T follicular helper cell (primary cell): ENCODE measurements at places on chromosomes 7 and 10.

- DNase-seq = no peak
These were observed 928 bp upstream of the CSTF2T start for GRCh38 chr10:51700228-51700817.

GRCh38 chr10:17249820-17250219 is 21.8 kb downstream of the VIM start:
- no peak for DNase-seq

- DNase-seq = no peak
These were observed 90.5 kb downstream of the VSTM2A start for GRCh38 chr7:54632696-54633095.

DNA sequence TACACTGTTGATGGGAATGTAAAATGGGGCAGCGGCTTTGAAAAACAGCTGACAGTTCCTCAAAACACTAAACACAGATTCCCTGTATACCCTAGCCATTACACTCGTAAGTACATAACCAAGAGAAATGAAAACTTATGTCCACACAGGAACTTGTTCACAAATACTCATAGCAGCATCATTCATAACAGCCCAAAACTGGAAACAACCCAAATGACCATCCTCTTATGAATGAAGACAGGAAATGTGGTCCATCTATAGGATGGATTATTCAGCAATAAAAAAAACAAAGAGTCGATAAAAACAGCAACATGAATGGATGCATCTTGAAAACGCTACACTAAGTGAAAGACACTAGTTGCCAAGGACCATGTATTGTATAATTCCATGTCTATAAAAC is 23.7 kb downstream of the NMT2 start:
- no peak for DNase-seq

DNA sequence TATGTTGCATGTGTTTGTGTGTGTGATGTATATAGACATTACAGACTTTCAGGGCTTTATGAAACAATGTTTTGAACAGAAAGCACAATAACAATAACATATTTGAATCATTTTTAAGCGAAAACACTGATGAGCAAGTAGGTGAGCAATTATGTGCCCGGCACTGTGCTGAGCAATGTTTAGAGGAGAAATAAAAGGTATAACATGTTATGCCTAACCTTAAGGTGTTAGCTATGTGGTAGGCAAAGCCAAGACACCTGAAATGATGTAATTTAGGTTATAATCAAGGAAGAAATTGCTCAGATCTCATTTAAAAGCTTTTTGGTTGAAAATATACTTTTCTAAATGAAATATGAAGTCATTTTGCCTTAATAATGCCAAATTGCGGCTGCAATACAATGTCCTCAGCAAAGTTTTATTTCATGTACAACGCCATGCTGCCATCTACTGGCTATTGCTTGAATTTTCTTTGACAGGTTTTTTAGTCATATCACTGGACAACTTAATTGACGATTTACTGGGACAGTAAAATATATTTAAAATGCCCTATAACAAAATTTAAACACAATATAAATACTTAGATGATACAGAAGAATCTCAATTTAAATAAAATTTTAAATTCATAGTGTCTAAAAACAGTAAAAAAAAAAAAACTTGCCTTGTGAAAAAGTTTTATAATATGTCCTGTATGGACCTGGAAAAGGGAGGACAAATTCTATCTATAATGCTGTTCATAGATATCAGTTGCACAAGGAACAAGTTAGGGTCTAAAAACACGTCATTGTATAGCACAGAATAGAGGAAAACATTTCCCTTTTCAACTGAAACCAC is 131.1 kb upstream of the CDK1 start:
- DNase-seq = peak; percentile 11

DNA sequence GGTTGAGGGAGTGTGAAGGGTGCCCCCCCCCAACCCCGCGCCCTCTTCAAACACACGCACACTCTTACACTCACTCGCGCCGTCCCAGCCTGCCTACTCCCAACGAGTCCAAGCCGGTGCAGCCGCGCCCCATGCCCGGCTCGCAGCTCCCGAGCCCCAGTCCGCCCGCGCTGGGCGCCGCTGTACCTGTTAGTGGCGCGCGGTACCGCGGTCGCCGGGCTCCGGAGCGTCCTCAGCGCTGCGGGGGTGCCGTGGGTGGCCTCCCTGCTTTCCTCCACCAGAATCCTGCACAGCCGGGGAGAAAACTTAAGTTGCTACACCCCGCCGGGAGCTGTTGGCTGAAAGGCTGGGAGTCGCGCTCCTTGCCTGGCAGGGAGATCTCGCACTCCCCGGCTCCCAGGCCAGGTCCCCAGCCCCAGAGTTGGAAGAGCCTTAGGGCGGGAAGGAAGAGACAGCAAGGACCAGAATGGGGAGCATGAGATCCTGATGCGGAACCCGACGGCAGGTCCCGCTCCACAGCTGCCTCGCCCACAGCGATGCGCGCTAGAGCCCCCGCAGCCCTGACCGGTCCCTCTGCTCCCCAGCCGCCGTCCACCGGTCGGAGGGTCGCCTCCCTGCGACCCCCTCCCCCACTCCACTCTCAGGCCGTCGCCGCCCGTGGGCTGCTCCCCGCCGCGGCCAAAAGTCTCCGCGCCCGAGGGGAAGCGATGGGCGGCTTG is 863 bp downstream of the ST8SIA6 start:
- peak; percentile 4 for DNase-seq

- DNase-seq = no peak
These were observed 9.3 kb downstream of the CRYGN start for GRCh38 chr7:151430391-151431205.

- DNase-seq = no peak
These were observed 219.8 kb downstream of the ACTR3B start for GRCh38 chr7:152979376-152979775.

GRCh38 chr10:30491204-30491915 is 57.4 kb downstream of the MAP3K8 start:
- DNase-seq = no peak
